KBM-7 (cell line): ENCODE measurements at places on chromosomes 7 and 10.

GRCh38 chr10:87976101-87976743, 112.8 kb downstream of the PTEN start:
- no peak for DNase-seq

- DNase-seq: no peak
These were observed 13.4 kb upstream of the EPHA1 start for GRCh38 chr7:143422033-143422432.

GRCh38 chr7:98186452-98187137, 24.6 kb upstream of the BHLHA15 start:
- DNase-seq: no peak

DNA sequence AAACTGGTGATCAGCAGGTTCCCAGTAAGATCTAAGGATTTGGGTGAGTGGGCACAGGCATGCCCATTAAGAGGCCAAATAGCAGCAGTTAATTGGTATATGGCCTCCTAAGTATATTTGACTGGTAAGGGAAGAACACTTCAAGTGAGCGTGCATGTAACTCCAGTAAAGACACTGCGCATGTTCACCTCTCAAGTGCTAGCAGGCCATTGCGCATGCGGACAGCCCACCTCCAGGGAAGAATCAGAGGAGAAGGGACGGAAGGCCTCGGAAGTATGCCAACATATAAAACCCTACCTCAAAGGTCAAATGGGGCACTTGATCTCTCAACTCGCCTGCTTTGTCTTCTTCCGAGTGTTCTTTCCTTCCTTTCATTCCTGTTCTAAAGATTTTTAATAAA, 118.0 kb downstream of the ARL5B start:
- DNase-seq: no peak

DNA sequence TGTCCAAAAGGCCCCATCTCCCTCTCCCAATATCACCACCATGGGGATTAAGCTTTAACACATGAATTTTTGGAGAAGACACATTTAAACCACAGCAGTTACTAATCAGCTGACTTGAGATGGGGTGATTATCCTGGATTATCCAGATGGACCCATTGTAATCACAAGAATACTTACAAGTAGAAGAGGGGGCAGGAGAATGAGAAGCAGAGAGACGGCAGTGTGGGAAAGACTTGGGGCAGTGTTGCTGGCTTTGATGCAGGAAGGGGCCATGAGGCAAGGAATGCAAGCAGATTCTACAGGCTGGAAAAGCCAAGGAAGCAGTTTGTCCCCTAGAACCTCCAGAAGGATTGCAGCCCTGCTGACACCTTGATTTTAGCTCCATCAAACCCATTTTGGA, 30.7 kb upstream of the INMT start:
- DNase-seq: no peak

GRCh38 chr10:87685832-87686574, 26.3 kb downstream of the PAPSS2 start:
- no peak for DNase-seq

GRCh38 chr10:5655121-5655520, 11.3 kb downstream of the ASB13 start:
- no peak for DNase-seq

DNA sequence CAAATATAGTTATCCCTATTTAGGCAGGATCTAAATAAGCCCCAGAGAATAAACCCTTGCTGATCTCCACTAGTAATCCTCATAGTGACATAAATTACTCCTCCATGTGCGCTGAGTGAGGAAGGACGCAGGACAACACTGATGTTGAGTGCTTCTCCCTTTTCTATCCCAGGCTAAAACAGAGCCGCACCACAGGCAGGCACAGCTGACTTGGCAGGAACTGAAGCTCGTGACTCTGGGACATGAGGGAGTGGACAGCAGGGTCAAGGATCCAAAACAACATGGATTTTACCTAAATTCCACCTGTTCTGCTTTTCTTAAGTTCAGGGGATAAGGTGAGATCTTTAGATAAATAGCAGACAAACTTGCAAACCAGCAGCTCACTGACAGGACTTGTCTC, 46.0 kb downstream of the VOPP1 start:
- DNase-seq: no peak

DNA sequence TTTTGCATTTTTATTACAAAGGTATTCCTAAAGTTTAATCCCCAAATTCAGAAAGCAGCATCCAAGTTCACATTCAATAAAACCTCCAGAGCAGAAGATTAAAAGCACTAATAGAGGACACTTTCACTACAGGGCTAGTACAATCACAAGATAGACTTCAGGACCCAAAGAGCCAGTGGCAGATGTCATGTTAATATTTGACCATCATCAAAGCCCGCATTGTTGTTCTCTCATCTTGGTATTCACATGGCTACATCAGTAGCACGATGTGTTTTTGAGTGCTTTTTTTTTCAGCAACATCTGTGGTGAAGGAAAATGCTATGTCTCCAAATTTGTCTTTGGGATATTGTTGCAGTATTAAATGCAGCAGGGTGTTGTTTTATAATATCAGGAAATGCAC, 134.3 kb downstream of the ARL4A start:
- DNase-seq: no peak

DNA sequence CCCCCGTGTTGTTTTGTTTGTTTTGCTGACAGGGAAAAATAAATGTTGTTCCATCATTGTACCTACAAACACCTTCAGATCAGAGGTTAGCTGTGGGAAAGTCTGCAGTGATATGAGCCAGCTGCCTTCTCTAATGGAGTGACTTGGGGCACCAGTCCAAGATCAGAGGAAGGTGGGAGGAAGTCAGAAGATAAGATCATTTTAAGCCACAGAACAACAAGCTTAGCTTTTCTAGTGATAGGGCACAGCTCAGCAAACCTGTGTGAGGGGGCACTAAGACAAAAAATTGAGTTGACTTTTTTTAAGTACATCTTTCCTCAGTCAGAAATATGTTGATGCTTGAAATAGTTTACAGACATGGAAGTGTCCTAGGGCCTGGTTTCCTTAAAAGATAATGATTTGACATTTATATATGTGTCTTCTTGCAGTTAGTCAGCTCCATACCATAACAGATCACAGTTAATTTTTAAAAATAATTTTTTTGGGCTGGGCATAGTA, 240.3 kb upstream of the KAT6B start:
- DNase-seq: peak; percentile 63

DNA sequence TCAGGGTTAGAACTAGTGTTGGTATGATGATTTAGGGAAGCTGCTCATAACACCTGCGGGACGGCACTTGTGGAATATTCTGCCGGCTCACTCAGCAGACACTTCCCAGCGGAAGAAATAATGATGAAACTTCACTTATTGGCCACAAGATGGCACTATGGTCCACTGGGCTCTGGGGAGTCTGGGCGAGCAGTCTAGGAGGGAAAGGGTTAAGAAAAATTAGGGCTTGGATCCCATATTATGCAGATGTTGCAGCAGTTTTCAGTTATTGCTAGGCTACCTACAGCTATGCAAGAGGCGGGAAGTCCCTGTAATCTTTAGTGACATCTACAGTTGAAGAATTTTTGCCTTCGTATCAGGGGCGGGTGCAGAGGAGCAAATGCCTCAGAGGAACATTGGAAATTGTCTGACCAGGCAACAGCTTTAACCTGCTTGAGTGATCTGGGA, 238.7 kb upstream of the PRSS58 start:
- DNase-seq: peak; percentile 49

- no peak for DNase-seq
These were observed 120.5 kb upstream of the NRBF2 start for GRCh38 chr10:63012623-63013022.

GRCh38 chr10:29469481-29470354, 165.1 kb downstream of the SVIL start:
- no peak for DNase-seq

GRCh38 chr7:96401200-96401599, 79.3 kb upstream of the SLC25A13 start:
- no peak for DNase-seq

- no peak for DNase-seq
These were observed 24.3 kb downstream of the RGR start for GRCh38 chr10:84269162-84269561.

DNA sequence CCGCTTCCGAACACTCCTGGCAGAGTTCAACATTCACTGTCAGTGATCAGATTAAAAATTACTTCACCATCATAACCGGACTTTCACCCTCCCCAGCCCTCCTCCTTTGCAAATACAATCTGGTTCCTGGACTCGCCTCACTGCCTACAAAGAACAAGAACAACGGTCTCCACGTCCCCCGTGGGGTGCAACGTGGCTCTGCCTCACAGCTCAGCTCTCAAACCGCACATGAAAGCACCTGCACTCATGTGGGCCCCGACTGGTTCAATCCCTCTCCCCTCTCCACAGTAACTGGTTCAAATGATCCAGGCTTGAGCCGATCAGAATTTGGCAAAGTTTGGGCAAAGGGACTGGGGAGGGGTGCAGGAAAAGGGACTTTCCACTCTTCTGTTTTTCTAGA, 21.0 kb downstream of the ASB13 start:
- no peak for DNase-seq

GRCh38 chr7:90669492-90669891, 73.4 kb downstream of the CDK14 start:
- DNase-seq: no peak

- DNase-seq: peak; percentile 32
These were observed 982.2 kb downstream of the REEP3 start for GRCh38 chr10:64503429-64503828.

DNA sequence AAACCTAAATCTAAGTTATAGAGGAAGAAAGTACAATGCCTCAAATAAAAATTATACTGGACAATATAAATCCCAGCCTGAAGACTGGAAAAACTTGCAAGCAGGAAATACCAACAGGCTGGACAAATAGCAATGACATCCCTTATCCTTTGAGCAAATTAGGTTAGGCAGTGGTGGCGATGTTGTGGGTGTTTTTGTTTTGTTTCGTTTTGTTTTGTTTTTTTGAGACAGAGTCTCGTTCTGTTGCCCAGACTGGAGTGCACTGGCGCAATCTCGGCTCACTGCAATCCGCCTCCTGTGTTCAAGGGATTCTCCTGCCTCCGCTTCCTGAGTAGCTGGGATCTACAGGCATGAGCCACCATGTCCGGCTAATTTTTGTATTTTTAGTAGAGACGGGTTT, 57.3 kb upstream of the TES start:
- no peak for DNase-seq

GRCh38 chr7:95859429-95859828, 87.1 kb downstream of the DYNC1I1 start:
- no peak for DNase-seq

- peak; percentile 88 for DNase-seq
These were observed 31.8 kb upstream of the TOMM7 start for GRCh38 chr7:22854158-22855048.

DNA sequence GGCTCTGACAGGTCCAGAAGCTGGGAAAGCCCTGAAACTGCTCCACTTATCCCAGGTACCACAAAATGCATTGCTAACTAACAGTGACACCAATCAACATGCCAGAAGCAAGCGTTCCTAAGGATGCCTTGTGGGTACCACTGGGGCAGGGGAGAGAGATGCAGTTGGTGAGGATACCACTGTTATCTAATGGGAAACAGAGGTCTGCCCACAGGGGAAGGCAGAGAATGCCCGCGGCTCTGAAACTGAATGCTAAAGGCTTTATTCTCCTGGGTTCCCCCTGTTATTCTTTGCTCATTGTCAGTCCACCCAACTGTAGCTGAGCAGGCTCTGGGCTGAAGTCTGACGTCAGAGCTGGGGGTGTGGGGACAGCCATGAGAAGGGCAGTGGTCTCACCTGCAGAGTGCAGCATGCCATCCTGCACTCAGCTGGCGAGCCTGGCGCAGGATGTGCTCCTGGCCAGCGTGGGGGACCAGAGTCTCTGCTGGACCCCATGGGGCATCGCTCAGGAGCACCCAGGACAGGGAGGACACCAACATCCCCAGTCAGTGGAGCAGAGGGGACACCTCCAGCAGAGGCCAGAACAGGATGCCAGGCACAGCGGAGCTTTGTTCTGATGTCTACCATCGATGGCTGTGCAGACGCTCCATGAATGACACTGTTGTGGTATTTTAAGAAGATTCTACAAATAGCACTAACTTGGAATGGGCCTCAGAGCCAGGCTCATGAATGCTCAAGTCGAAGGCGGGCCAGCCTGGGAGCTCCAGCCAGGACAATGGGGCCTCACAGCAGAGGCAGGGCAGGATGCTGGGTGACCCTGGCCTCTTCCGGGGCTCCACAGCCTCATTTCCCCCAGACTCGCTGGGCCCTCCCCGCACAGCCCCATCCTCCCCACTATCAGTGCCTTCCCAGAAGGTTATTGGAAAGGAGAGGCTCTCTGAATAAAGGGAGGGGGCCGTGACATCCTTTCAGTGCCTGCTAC, 95.8 kb downstream of the ARHGAP22 start:
- DNase-seq: no peak

GRCh38 chr7:130441408-130441869, 623 bp upstream of the CEP41 start:
- DNase-seq: no peak

- DNase-seq: no peak
These were observed at the start of gene SSC4D for GRCh38 chr7:76409537-76409936. TSS of gene SSC4D (minus strand) at chr7:76409697. CDS start at chr7:76404439, 5,258 bp downstream.

DNA sequence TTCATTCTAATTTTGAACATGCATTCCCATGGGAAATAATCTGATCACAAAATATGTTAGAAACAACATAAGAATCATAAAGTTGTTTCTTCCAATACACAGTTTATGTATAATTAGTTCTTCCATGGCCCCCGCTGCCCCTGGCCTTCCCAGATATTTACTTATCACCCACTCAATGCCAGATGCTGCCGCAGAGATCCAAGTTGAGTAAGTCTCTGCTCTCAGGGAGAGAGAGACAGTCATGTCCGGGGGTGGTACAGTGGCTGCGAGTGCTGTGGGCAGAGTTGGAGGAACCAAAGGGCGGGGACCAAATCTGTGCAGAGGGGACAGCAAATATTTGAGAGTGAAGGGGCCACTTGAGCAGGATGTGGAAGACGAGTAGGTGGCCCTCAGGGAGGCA, 37.1 kb downstream of the COL26A1 start:
- no peak for DNase-seq

DNA sequence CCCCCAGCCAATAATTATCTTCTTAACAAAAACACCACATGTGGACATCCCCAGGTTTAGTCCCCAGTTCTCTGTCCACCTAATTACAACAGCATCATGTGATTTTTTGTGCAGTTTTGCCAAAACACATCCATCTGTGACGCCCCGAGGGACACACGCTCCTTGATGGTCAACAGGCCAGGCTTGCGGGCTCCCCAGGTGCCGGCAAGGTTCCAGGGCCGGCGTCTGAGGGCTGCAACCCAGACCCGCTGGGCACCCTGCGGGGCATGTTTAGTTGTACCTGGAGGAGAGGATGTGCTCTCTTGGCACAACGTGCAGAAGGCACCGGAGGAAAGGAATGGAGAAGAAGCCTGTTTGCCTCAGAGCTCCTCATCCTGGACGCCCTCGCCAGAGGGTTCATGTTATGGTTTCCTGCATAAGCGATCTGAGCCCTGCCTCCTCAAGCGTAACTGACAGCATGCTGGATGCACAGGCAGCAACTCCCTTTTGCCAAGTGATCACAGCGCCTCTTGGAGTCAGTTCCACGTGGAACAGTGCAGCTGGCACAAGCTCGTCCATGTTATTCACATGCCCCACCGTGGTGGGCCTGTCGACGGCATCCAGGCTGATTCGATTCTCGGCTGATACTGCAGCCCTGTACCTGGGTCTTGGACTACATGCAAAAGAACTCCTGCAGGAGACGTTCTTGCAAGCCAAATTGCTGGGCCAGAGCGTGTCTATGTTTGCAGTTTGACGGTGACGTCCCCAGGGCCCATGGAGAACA, 41.6 kb downstream of the JAKMIP3 start:
- DNase-seq: no peak

GRCh38 chr10:114876602-114877300, 55.2 kb downstream of the FHIP2A start:
- peak; percentile 74 for DNase-seq
